Activated CD4-positive, alpha-beta T cell treated with anti-CD3 and anti-CD28 coated beads for 36 hours (primary cell): ENCODE measurements at places on chromosomes 1 and 21. TPM values are rescaled to one million over a fixed set of nuclear protein-coding genes. Genes with fewer than 3 reads are reported as not detected.

EVA1C gene
- 10.4 TPM for total RNA-seq

KDF1 gene
- 0.30 TPM for total RNA-seq

MTR gene
- total RNA-seq, result 64.8 TPM

LEFTY2 gene
- total RNA-seq, result not detected

C1QTNF12 gene
- total RNA-seq, result 1.6 TPM

EFNA1 gene
- total RNA-seq, result 1.1 TPM

CASP9 gene
- 7.6 TPM for total RNA-seq

OR2L3 gene
- total RNA-seq, result not detected

PRELP gene
- not detected for total RNA-seq

A3GALT2 gene
- not detected for total RNA-seq

FCGR2B gene
- total RNA-seq, result not detected

CEP85 gene
- 31.9 TPM for total RNA-seq

CR1L gene
- total RNA-seq, result not detected

AKR7A3 gene
- 0.60 TPM for total RNA-seq

LCE7A gene
- not detected for total RNA-seq

DDAH1 gene
- 0.11 TPM for total RNA-seq

NFASC gene
- total RNA-seq, result 0.48 TPM

TMEM35B gene
- 15.8 TPM for total RNA-seq

OR2L5 gene
- total RNA-seq, result not detected

FAM163A gene
- not detected for total RNA-seq

SPRR1B gene
- total RNA-seq, result not detected

CFAP74 gene
- not detected for total RNA-seq

CTSS gene
- total RNA-seq, result 31.4 TPM

PIGV gene
- 17.2 TPM for total RNA-seq

RNU1-4 gene
- 2,291 TPM for total RNA-seq

OR10J1 gene
- total RNA-seq, result not detected

AGBL4 gene
- not detected for total RNA-seq

DHRS3 gene
- 33.3 TPM for total RNA-seq

RHD gene
- total RNA-seq, result not detected

JTB gene
- 145 TPM for total RNA-seq

NEGR1 gene
- not detected for total RNA-seq

ADGRB2 gene
- total RNA-seq, result 1.2 TPM

ACKR1 gene
- not detected for total RNA-seq

NBPF4 gene
- not detected for total RNA-seq

GPN2 gene
- total RNA-seq, result 45.6 TPM

COL8A2 gene
- 0.05 TPM for total RNA-seq

AMY2B gene
- total RNA-seq, result 3.6 TPM

IGSF9 gene
- total RNA-seq, result 0.07 TPM

IFFO2 gene
- total RNA-seq, result 48.3 TPM

DIRAS3 gene
- 0.16 TPM for total RNA-seq

EPHA2 gene
- 0.19 TPM for total RNA-seq

ZNF362 gene
- total RNA-seq, result 11.7 TPM

IVL gene
- not detected for total RNA-seq
